ENCODE measurements at places on chromosomes 1 and 21. TPM values are rescaled to one million over a fixed set of nuclear protein-coding genes. Genes with fewer than 3 reads are reported as not detected.
A peak's percentile ranks its signal among the peaks of the same experiment; 100 is the strongest.

DNA sequence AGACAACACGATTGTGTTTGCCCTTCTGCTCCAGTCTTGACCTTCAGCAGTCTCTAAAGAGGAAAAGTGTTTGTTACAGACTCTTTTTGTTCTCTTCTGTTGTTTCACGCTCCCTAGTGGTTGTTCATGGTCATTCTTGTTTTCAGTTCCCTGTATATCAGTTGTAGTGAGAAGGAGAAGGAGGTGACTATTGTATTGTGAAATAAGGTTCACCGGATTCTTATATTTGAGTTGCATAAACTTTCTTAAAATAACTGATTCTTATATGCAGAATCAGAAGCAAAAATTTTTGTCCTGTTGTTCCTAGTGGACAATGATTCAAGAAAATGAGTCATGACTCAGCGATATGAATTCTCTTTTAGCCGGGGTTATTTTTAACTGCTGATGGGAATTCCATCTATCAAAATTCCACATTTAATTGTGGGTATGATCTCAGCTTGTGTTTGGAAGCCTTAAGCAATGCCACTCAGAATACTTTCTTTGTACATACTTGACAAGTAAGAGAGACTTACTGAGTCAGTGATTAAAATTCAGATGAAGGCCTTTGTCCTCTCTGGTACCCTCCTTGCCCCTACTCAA is 152.2 kb downstream of the CLEC20A start:
- peak overlapping the region; percentile 58 for H3K27ac ChIP-seq
- no peak overlapping the region for H3K4me3 ChIP-seq
- no peaks in the 10 kb centered on the region for H3K36me3 ChIP-seq
- peak; percentile 75 for DNase-seq
- H3K27me3 ChIP-seq: no peaks in the 10 kb centered on the region

- H3K4me1 ChIP-seq: peaks cover 45% of the 10 kb centered on the region
- no peaks in the 10 kb centered on the region for H3K27me3 ChIP-seq
- peak overlapping the region; percentile 74 for H3K27ac ChIP-seq
- H3K36me3 ChIP-seq: no peaks in the 10 kb centered on the region
- peak; percentile 53 for DNase-seq
- no peak overlapping the region for H3K4me3 ChIP-seq
Observed at GRCh38 chr1:85278853-85279314, 2.5 kb upstream of the BCL10 start.

GRCh38 chr1:183390561-183390960 is 27.6 kb downstream of the NMNAT2 start:
- no peak for DNase-seq
- no peaks in the 10 kb centered on the region for H3K4me1 ChIP-seq
- no peaks in the 10 kb centered on the region for H3K36me3 ChIP-seq
- H3K27ac ChIP-seq: no peak overlapping the region
- H3K4me3 ChIP-seq: no peak overlapping the region
- no peaks in the 10 kb centered on the region for H3K27me3 ChIP-seq

DNA sequence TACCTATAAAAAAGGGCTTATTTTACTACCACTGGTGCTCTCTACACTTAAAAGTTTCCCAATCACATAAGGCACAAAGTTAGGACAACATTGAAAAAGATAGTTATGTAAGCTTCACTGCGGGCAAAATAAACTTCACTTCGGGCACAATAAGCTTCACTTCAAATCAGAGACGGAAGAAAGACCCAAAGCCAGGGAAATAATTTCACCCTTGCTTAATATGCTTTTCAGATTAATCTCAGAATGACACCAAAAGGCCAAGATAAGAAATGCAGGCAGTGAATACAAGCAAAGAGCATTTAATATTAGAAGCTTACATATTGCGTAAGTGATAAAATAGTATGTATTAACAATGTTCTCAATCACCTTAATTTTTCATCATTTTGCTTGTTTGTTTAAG is 444.2 kb downstream of the SETD4 start:
- H3K27ac ChIP-seq: no peak overlapping the region
- peak; percentile 60 for DNase-seq
- no peaks in the 10 kb centered on the region for H3K27me3 ChIP-seq
- no peaks in the 10 kb centered on the region for H3K36me3 ChIP-seq
- H3K4me1 ChIP-seq: no peaks in the 10 kb centered on the region

- H3K4me1 ChIP-seq: peaks cover 70% of the 10 kb centered on the region
- no peaks in the 10 kb centered on the region for H3K36me3 ChIP-seq
- peak overlapping the region; percentile 92 for H3K27ac ChIP-seq
Observed at GRCh38 chr1:225882694-225883615, 775 bp upstream of the TMEM63A start.

The IGSF9 gene
- total RNA-seq: 4.9 TPM

DNA sequence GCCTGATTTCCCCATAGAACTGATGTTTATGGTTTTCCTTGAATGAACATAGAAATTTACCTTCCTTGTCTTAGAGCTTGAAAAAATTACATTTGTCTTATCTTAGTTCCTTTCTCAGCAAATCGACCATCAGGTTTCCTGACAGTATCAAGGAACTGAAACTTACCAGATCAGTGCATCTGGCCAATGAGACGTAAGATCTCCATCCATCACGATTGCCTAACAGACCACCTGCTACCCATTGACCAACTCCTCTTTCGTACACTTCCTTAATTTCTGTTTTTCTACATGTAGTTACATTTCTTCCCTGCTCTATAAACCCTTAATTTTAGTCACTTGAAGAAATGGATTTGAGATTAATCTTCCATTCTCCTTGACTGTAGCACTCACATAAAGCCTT is 57.4 kb upstream of the TMPRSS15 start:
- no peaks in the 10 kb centered on the region for H3K36me3 ChIP-seq
- H3K4me3 ChIP-seq: no peak overlapping the region
- no peak overlapping the region for H3K27ac ChIP-seq
- H3K27me3 ChIP-seq: no peaks in the 10 kb centered on the region
- DNase-seq: peak; percentile 9

The OPN3 gene
- total RNA-seq: 11.7 TPM

The CRYBG2 gene
- total RNA-seq: 2.3 TPM

The CYP4Z1 gene
- total RNA-seq: 5.5 TPM

GRCh38 chr1:59541891-59542290 is 245.0 kb downstream of the FGGY start:
- H3K27me3 ChIP-seq: no peaks in the 10 kb centered on the region
- peaks cover 13% of the 10 kb centered on the region for H3K4me1 ChIP-seq
- H3K36me3 ChIP-seq: no peaks in the 10 kb centered on the region
- H3K27ac ChIP-seq: peak overlapping the region; percentile 41

GRCh38 chr1:235075048-235075776 is 53.4 kb downstream of the TOMM20 start:
- H3K4me3 ChIP-seq: no peak overlapping the region
- H3K27ac ChIP-seq: peak overlapping the region; percentile 94
- no peaks in the 10 kb centered on the region for H3K36me3 ChIP-seq
- peaks cover 58% of the 10 kb centered on the region for H3K4me1 ChIP-seq
- no peaks in the 10 kb centered on the region for H3K27me3 ChIP-seq

DNA sequence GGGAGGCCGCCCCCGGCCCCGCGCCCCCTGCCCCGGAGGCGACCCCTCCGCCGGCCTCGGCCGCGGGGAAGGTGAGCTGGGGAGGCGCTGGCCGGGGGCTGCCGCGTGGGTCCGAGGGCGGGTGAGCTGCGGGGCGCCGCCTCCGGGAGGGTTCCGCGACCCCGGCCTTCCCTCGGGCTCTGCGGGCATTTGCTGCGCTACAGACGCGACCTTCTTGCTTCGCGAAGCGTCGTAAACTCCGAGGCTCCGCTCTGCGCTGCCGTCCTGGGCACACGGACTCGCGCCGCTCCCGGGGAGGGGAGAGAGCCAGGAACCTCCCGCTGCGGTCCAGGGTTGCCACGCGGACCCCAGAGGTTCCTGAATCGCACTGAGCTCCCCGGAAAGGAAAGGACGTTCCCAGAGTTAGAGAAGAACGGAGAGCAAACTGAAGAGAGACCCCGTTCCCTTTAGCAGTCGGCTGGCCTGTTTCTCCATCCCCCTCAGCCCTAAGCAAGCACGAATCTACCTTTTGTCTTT is 345 bp downstream of the SLX9 start:
- peak overlapping the region; percentile 87 for H3K27ac ChIP-seq
- DNase-seq: no peak
- H3K4me1 ChIP-seq: peaks cover 34% of the 10 kb centered on the region
- H3K4me3 ChIP-seq: peak overlapping the region; percentile 99
- H3K27me3 ChIP-seq: no peaks in the 10 kb centered on the region

GRCh38 chr1:2047749-2048729 is 2.2 kb upstream of the PRKCZ start:
- peak; percentile 34 for DNase-seq
- no peaks in the 10 kb centered on the region for H3K36me3 ChIP-seq
- H3K27me3 ChIP-seq: peaks cover 5% of the 10 kb centered on the region
- H3K27ac ChIP-seq: no peak overlapping the region
- peaks cover 55% of the 10 kb centered on the region for H3K4me1 ChIP-seq

The PHF13 gene
- total RNA-seq: 16.9 TPM

The LCE1F gene
- not detected for total RNA-seq

The C1orf115 gene
- total RNA-seq: 16.2 TPM

The CSMD2 gene
- total RNA-seq: 0.43 TPM

GRCh38 chr1:226629896-226630550 is 81.5 kb downstream of the STUM start:
- no peak overlapping the region for H3K4me3 ChIP-seq
- H3K27ac ChIP-seq: no peak overlapping the region
- H3K27me3 ChIP-seq: no peaks in the 10 kb centered on the region
- DNase-seq: no peak

- peaks cover 34% of the 10 kb centered on the region for H3K36me3 ChIP-seq
- peak; percentile 70 for DNase-seq
- peaks cover 41% of the 10 kb centered on the region for H3K27me3 ChIP-seq
- H3K27ac ChIP-seq: no peak overlapping the region
- H3K4me1 ChIP-seq: no peaks in the 10 kb centered on the region
Observed at GRCh38 chr1:3410142-3410925, 44.1 kb upstream of the ARHGEF16 start.

DNA sequence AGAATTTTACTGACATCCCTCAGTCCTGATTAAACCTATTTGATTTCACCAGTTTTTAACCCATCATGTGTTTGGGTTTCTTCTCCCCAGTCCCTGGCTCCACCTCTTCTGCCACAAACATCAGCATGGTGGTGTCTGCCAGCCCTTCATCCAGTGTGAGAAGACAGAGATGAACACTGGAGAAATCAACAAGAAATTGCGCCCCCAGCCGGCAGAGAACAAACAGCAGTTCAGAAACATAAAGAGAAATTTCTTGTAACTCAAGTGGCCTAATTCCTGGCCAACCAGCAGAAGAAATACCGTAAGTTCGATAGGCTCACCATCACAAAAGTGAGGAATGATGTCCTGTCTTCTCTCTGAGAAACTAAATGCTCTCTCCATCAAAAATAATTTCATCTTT is 18.3 kb downstream of the S100A11 start:
- H3K27me3 ChIP-seq: no peaks in the 10 kb centered on the region
- H3K4me1 ChIP-seq: no peaks in the 10 kb centered on the region
- no peaks in the 10 kb centered on the region for H3K36me3 ChIP-seq
- no peak overlapping the region for H3K4me3 ChIP-seq
- H3K27ac ChIP-seq: no peak overlapping the region

The REN gene
- total RNA-seq: not detected

The DCAF6 gene
- 124 TPM for total RNA-seq

The ITLN2 gene
- not detected for total RNA-seq

GRCh38 chr1:206924592-206925105 is 2.9 kb upstream of the FCMR start:
- no peak for DNase-seq
- H3K27me3 ChIP-seq: no peaks in the 10 kb centered on the region
- H3K4me3 ChIP-seq: no peak overlapping the region

DNA sequence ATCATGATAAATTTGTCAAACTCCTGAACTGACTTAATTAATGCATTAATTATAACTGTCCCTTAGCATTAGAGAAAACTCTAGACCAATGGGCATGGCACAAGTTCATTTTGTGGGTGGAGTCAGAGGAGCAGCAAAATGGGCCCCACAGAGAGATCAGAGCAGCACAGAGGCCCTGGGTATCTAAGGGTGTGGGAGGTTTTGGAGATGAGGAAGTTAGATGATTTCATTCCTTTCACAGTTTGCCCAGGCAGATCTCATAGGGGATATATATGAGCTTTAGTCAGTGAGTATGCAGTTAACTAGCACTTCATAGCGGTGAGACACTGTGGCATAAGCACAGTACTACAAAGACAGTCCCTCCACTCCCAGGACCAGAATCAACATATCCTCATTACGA is 117.3 kb downstream of the MAB21L3 start:
- no peak overlapping the region for H3K4me3 ChIP-seq
- no peaks in the 10 kb centered on the region for H3K36me3 ChIP-seq
- no peaks in the 10 kb centered on the region for H3K27me3 ChIP-seq

DNA sequence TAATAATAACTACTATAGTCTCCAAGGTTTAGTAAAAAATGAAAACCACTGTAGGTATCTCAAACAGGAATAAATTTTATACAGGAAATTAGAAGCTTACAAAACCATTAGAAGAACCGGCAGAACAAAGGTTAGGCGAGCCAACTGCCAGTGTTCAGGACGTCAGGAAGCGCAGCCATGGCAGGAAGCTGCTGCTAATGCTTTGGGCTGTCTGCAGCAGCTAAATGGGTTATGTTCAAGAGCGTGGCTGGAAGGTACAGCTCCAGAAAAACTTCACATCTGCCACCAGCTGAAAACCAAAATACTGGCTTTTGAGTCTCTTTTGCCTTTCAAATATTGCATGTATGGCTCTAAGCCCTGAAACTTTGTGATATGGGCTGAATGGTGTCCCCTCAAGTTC is 35.7 kb upstream of the MYSM1 start:
- no peak overlapping the region for H3K27ac ChIP-seq
- H3K27me3 ChIP-seq: no peaks in the 10 kb centered on the region
- H3K4me3 ChIP-seq: no peak overlapping the region
- H3K4me1 ChIP-seq: peaks cover 8% of the 10 kb centered on the region
- no peaks in the 10 kb centered on the region for H3K36me3 ChIP-seq

DNA sequence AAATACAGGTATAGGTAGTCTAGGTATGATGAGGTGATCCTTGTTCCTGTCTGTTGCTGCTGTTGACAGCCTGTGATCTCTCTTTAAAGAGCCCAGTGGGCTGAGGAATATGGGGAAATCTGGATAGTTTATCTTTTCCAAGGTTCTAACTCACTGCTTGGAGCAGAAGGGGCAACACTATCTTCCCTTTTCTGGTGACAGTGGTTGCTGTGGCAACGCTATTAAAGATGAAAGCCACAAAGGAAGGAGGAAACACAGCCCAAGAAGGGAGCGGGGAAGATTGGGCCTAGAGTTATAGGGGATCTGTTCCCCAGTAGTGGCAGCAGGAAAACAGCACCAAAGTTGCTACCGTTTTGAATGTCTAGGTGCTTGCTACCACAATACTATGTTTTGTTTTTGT is 8.8 kb downstream of the PCP4L1 start:
- H3K27me3 ChIP-seq: no peaks in the 10 kb centered on the region
- no peaks in the 10 kb centered on the region for H3K36me3 ChIP-seq
- DNase-seq: no peak
- no peaks in the 10 kb centered on the region for H3K4me1 ChIP-seq
- no peak overlapping the region for H3K27ac ChIP-seq

The LCE1E gene
- total RNA-seq: not detected

GRCh38 chr1:162369571-162369970 is 7.1 kb downstream of the SPATA46 start:
- peaks cover 12% of the 10 kb centered on the region for H3K4me1 ChIP-seq
- H3K27ac ChIP-seq: no peak overlapping the region
- H3K27me3 ChIP-seq: no peaks in the 10 kb centered on the region
- H3K36me3 ChIP-seq: peaks cover 36% of the 10 kb centered on the region

The CYP4A11 gene
- 0.92 TPM for total RNA-seq

GRCh38 chr21:34074283-34075090 is 1.1 kb downstream of the MRPS6 start:
- no peaks in the 10 kb centered on the region for H3K36me3 ChIP-seq
- H3K27ac ChIP-seq: peak overlapping the region; percentile 67
- H3K4me3 ChIP-seq: peak overlapping the region; percentile 92
- H3K27me3 ChIP-seq: no peaks in the 10 kb centered on the region
- peaks cover 35% of the 10 kb centered on the region for H3K4me1 ChIP-seq
- peak; percentile 55 for DNase-seq

The CGN gene
- 137 TPM for total RNA-seq

The FCRLA gene
- 2.6 TPM for total RNA-seq

All from stomach (tissue), 19 donors.